ENCODE measurements at places on chromosomes 3 and 15. TPM values are rescaled to one million over a fixed set of nuclear protein-coding genes. Genes with fewer than 3 reads are reported as not detected.

DNA sequence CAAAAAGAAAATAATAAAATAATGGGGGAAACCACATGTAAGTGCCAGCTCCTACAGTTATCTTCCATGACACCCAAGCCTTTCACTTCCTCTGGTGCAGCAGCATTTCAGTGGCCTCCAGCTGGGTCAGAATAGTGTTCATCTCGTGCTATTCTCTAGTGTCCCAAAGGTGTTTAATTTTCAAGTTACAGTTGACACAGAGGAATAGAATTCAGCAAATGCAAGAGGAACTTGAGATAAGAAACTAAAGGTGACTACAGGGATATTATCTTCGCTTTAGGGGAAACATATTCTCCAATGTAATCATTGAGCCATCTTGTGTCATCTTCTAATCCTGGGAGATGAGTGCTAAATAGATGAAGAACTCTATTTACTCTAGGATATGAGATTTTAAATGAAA, 212.8 kb downstream of the EPHA3 start:
- DNase-seq, result no peak

GRCh38 chr3:54065140-54065539, 57.2 kb upstream of the CACNA2D3 start:
- no peak for DNase-seq

FILIP1L gene
- total RNA-seq, result 19.9 TPM

DNA sequence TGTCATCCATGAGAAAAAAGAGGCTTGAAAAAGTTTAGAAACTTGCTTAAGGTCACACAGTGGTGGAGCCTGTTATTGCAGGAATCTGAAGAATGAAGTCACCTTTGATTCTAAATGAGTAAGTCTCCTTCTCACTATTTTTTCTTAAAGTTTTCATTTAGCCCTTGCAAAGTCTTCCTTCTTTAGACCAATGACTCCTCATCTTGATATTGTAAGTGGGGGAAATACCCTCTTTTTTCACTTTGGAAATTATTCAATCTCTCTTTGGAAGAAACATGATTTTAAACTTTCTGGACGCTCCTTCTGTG, 787 bp upstream of the SLMAP start:
- peak; percentile 38 for DNase-seq

DNA sequence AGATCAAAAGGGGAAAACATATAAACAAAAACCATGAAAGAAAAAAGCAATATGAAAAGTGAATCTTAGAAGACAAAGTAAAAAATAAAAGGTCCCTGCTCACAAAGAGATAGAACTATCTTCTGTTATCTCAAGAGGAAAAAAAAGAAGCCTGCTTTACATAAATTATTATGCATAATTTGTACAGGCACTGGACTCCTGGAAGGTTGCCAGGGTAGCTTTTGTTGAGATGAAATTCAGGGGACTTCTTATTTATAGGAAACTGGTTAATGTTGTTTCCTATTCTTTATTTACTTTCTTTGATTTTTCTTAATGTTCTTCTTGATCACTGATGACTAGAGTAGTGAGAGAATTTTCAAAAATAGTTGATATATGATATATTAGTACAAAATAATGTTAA, 66.9 kb downstream of the PPM1L start:
- DNase-seq, result no peak

- DNase-seq, result peak; percentile 53
Observed at GRCh38 chr15:34132881-34133280, 31.0 kb downstream of the PGBD4 start.

GRCh38 chr15:67796196-67797127, 28.8 kb upstream of the SKOR1 start:
- DNase-seq, result no peak

GRCh38 chr3:11720304-11720898, 76.7 kb upstream of the VGLL4 start:
- peak; percentile 53 for DNase-seq

GRCh38 chr3:14340960-14341708, 61.3 kb upstream of the SLC6A6 start:
- DNase-seq, result no peak

GABRR3 gene
- total RNA-seq, result not detected

DNA sequence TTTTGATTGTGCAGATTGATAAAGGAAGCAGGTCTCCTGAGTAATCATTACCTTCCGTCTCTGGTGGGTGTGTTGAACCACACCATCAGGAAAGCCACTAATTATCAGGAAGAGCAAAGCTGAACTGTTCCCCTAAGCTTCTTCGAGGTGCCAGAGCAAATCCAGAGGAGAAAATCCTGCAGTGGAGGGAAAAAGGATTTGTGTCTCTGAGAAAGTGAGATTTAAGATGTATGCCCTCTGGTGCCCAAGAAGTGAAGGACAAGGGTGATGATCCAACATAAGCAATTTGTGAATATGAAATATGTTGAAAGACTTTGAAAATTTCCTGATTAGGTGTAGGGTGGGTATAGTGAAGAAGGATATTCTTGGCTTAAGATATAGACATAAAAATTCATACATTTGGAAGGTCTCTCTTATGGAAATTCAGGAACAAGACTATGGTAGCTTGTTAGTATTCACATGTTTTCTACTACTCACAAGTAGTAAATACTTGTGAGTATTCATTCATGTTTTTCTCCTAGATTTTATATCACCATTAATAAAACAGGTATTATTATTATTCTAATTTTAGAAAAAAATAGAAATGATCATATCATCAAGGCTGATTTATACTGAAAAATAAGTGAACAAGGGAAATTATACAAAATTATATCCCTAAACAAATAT, 34.8 kb downstream of the COMMD2 start:
- DNase-seq, result peak; percentile 82

SLC24A5 gene
- not detected for total RNA-seq

DNA sequence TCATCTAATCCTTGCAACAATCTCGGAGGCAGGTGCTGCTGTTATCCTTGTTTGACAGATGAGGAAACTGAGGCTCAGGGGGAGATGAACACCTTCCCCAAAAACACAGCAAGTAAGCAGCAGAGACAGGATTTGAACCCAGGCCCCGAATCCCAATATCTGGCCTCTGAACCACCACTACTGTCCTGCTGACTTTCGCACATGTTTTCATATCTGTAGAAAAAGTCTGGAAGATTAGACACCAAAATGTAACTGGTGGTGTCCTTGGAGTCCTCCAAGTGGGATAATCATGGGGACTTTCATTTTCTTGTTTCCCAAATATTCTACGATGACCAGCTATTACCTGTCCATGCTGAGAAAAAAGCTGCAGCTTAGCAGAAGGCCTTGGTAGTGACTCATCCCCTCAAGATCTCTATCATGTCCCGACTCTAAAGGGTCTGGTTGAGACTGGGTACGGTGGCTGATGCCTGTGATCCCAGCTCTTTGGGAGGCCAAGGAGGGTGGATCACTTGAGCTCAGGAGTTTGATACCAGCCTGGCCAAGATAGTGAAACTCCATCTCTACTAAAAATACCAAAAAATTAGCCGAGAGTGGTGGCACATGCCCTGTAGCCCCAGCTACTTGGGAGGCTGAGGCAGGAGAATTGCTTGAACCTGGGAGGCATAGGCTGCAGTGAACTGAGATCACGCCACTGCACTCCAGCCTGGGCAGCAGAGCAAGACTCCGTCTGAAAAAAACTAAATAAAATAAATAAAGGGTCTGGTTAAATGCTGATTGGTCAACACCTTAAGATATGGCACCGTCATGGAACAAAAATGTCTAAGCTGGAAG, 8.6 kb downstream of the IRAK2 start:
- DNase-seq, result peak; percentile 61

DNAH12 gene
- under 0.01 TPM for total RNA-seq

DNA sequence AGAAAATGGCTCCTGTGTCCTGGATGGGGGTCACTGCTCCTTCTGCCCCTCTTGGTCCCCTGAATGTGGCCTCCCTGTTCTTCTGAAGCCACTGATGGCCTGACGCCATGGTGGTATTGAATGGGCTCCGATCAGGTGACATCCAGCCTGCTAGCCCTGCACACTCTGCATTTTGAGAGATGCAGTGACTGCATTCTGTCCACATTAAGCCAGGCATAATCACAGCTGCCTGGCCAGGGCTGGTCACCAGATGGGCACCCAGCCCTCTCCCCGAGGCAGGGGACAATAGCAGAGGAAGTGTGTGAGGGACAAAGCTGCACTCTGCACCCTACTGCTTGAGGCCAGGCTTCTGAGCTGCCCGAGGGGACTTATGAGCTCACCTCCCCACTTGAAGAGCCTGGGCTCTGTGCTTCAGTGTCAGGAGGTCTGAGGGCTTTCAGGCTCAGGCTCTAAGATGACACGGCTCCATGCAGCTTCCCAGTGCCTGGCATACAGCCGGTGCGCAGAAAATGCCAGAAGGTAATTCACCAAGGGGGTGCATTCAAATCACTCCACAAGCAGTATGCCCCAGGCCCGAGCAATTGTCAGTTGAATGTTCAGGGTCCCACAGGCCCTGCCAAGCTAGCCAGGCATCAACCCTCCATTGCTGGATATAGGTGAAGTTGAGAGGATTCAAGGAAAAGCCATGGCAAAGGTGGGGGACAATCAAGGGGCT, 56.8 kb downstream of the WNT7A start:
- no peak for DNase-seq

GRCh38 chr3:45337839-45338470, 50.4 kb upstream of the LARS2 start:
- no peak for DNase-seq
